ENCODE measurements at places on chromosomes 7 and 10.

DNA sequence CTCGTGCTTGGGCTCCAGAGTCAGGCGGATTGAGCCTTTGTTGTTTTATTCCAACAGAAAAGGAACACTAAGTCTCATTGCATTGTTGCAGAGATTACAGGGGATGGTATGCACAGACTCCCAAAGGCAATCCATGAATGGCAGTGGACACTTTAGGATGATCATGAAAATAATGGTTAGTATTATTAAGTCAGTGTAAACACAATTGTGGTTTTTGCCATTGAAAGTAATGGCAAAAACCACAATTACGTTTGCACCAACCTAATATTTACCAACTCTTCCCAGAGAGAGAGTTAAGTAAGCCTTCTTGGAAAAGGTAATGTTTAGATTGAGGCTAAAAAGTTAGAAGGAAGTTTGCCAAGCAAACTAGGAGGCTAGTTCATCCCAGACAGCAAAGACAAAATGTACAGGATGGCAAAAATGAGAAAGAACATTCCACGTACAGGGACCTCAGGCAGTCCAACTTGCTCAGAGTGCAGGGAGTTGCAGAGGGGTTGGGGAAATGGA, 72.9 kb upstream of the AMPH start:
- no peak for DNase-seq

DNA sequence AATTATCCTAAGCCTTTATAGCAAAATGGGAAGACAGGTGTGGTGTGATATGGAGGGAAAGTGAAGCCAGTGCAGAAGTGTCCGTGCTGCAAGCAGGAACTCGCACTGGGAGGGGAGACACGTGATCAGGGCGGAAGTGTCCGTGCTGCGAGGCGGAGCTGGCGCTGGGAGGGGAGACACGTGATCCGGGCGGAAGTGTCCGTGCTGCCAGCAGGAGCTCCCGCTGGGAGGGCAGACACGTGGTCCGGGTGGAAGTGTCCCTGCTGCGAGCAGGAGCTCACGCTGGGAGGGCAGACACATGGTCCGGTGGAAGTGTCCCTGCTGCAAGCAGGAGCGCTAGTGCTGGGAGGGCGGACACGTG, 40.5 kb upstream of the PRKAR1B start:
- DNase-seq: peak; percentile 95

DNA sequence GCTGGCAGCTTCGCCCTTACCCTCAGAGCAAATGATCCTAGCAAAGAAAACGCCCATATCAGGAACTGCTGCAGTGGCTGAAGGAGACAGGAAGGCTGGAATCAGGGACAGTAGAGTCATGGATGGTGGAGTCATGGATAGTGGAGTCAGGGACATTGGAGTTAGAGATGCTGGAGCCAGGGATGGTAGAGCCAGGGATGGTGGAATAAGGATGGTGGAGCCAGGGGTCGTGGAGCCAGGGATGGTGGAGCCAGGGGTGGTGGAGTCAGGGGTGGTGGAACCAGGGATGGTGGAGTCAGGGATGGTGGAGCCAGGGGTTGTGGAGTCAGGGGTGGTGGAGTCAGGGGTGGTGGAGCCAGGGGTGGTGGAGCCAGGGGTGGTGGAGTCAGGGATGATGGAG, 31.3 kb downstream of the C10orf105 start:
- no peak for DNase-seq

DNA sequence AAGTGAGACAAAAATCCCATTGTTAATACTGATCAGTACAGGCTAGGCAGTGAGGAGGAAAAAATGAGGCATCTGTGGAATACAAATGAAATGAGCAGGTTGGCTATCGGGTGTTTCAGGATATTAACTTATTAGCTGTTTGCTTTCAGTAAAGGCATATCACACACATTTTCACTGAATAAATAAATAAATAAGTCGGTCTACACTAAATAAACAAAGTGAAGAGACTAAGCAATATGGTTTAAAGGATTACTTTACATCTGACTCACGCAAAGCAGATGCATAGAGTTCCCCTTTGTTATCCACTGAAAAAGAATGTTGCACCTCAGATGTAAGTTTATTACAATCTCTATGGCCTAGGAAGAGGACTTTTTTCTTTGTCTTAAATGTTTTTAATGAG, 6.3 kb upstream of the SEMA3A start:
- peak; percentile 31 for DNase-seq

DNA sequence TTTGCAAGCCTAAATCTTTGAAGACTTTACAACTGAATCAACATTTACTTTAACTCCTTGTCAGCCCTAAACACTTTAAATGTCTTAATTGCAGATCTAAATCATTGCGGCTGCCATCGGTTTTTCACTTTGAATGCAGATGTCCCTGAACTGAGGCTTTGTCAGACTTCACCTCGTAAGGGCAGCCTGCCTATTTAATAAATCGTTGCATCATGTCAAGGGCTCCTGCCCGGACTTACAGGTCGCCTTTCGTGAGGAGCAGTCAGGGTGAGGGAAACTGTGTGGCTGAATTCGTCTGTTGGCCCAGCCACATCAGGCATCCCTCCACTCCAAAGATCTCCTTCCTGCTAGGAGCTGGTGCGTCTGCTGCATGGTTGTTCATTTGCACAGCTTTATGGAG, 368.2 kb upstream of the NPVF start:
- no peak for DNase-seq

DNA sequence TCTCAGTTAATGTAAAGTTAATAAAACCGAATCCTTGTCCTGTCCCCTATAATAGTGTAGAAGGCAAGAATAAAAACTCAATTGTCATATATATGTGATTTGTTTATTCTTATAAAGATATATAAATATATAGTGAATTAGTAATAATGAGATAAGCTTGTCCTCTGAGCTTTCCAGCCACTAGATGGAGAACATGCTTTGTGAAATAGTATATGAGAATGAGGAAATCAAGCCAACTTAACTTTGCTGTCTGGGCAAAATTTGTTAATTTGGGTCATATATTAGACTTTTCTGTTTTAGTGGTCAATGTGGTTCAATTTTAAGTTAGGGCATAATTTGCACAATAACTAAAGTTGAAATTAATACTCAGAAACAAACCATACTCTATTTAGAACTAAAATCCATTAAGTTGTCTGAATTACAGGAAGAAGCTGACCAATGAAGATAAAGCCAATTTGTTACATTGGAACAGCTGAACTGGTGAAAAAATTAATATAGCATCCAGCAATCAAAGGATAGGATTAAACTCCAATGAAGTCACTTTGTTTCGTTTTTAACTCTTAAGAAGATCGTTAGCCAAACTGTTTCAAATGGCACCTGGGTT, 595.0 kb downstream of the ARL4A start:
- DNase-seq: peak; percentile 16

DNA sequence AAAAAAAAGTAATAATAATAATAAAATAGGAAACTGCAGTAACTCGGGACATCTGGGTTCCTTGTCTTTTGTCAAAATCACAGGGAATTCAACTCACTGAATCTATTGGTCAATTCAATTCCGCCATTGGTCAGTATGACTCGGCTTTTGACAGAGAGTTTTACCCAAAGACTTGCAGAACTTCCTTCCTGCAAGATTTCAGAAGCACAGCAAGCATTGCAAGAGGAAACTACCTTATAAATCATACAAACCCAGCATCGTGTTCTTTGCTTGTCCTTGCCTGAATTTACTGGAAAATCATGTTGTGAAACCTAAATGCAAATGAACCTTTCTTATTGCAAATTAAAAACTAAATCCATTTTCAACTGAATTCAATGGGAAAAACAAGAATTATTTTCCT, 15.5 kb downstream of the KLF6 start:
- no peak for DNase-seq

Data from DMS 273 treated with DMSO at 0.1 percent for 48 hours (cell line).